Urothelium cell line (cell line): ENCODE measurements at places on chromosomes 13 and 19.

DNA sequence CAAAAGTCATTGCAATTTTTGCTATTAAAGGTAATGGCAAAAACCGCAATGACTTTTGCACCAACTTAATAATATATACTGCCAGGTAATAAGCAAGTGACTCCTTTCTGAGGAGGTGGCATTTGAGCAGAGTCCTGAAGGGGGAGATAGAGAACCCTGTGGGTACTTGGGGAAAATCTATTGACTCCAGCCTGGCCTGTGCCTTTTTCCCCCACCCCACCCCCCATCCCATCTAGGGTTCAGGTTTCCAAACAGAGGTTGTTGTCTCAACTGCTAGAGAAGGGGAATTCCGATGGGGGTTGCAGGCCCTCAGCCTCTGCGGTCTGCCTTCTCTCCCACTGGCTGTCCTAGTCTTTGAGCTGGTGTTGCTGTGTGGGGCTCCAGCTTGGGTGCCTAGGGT is 11.5 kb downstream of the S1PR2 start:
- DNase-seq, result no peak

DNA sequence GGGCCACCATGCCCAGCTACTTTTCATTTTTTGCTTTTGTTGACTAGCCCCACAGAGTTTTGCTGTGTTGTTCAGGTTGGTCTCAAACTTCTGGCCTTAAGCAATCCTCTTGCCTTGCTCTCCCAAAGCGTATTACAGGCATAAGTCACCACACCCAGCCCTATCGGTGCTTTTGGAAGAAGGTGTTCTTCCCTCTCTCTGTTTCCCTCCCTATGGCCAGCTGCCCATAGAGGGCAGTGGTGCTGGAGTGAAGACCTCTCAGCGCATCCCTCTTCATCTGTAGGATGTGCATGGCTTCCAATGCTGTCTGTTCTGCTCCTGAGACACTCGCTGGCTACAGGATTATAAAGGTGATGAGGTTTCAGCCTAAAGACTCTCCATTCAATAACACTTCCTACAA is 1.3 kb upstream of the CD22 start:
- DNase-seq, result no peak

GRCh38 chr13:24741016-24741662 is 22.8 kb upstream of the RNF17 start:
- DNase-seq, result no peak

DNA sequence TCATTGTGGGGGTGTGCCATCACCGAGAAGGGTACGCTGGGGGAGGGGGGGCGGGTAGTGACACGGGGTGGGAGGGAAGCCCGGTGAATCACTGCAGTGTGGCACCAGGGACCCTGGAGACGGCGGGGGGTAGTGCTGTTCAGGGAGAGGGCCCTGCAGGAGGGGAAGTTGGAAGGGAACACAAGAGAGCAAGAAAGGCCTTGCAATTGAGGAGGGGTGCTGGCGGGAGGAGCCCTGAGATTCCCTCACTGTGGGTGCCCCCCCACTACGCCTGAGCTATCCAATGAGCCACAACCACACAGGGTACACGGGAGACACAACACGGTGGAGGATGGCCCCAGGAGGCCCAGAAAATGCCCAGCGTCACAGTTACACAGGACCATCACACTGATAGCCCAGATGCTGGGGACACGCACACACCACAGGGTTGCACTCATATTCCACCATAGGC is 516 bp upstream of the ATP1A3 start:
- DNase-seq, result no peak

- peak; percentile 40 for DNase-seq
Measured at GRCh38 chr19:54390942-54391577, 24.2 kb upstream of the TTYH1 start.
